ENCODE measurements at places on chromosomes 5 and 9.
A peak's percentile ranks its signal among the peaks of the same experiment; 100 is the strongest.

DNA sequence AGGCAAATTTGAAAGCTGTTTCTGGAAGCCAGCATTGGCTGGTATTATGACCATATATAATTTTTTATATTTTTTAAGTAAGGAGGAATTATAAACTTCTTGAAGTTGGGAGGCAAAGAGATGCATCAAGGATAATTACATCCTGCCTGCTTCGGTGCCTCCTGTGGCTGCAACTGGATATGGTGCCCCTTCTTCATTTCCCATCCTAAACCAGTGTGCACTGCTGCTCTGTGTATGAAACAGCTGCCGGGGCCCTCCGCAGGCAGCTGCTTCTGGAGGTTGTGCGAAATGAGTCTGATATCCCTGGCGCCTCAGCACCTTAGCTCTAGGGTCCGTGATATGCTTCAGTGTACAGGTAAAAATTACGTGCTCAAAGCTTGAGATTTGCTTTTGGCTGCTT, 304.2 kb downstream of the ENC1 start:
- DNase-seq, result no peak

GRCh38 chr5:167217097-167217743, 1074.2 kb upstream of the WWC1 start:
- no peak for DNase-seq

DNA sequence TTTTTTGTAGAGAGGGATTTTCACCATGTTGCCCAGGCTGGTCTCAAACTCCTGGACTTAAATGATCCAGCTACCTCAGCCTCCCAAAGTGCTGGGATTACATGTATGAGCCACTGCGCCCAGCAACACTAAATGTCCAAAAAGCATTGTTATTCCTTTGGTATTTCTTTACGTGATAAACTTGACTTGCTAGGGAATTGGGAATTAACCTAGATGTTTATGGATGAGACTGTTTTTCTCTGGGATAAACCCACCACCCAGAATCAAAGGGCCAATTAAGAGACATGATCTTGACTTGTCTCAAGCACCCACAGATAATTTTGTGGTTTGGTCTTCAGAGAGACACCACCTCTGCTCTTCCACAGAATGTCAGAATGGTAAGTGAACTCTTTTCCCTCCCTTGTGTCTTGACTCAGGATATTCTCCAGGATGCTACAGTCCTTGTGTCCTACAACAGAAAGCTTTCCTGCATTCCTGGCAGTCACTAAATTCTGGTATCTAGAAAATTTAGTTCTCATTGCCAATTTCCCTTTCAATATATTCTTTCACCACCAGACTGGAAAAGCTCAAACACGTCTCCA, 55.7 kb downstream of the ALDH1A1 start:
- DNase-seq, result no peak

- DNase-seq, result no peak
Observed at GRCh38 chr5:153988510-153988909, 50.2 kb downstream of the FAM114A2 start.

DNA sequence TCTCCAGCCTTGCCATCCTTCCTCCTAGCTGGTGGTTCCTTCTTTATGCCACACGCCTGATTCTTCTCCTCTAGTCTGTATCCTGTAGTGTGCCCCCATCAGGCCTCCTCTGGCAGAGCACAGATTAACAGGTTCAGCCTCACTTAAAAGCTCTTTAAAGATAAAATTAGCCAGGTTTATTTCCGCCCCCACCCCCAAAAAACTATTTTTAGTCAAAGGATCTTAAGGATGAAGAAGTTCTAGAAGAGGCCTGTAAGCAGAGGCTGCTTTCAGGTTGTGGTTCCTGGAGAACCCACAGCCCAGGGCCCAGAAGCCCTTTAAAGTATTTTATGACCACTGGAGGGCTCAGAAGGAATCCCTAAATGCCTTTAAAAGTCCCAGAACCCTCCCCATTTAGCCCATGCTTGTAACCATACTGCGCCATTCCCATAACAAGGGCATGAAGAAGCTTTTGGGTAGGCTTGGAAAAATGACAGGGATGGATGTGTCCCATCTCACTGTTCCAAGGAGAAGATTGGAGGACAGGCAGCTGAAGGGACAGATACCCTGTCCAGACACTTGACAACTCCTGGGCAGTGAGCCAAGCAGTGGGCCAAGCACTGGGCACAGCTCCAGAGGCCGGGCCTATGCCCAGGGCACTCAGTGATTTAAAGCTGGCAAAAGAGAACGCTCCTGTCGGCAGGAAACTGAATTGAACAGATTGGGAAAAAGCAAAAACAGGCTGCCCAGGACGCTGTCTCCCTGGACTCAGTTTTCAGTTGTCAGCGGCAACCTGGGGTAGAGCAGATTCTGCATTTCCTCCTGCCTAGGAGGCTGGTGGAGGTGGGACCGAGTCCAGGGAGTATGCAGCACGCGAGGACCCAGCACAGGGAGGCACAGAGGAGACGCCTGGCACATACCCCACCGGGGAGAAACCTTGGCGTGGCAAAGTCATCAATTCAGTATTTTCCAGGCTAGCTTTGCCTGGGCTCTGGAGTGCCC, 106.3 kb upstream of the SSBP2 start:
- peak; percentile 51 for DNase-seq

GRCh38 chr5:130715541-130715940, 449.5 kb downstream of the HINT1 start:
- DNase-seq, result no peak

DNA sequence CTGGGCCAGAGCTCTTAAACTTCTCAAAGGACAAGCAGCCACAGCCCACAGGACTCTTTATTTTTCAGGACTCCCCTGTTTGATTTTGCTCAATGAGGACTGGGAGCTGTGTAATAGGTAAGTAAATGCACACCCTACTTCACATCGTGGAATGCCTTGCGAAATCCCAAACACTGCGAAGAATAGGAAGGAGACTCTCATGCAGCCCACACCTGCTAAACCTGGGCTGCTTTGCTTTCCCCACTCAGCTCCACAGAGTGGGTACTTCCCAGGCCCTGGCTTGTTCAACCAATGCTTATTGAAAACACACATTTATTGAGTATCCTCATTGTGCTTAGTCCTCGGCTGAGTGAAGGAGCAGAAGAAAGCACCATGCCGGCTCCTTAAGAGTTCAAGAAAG, 103.3 kb upstream of the FSTL4 start:
- no peak for DNase-seq

GRCh38 chr5:674630-675011, 18.5 kb downstream of the TPPP start:
- no peak for DNase-seq

DNA sequence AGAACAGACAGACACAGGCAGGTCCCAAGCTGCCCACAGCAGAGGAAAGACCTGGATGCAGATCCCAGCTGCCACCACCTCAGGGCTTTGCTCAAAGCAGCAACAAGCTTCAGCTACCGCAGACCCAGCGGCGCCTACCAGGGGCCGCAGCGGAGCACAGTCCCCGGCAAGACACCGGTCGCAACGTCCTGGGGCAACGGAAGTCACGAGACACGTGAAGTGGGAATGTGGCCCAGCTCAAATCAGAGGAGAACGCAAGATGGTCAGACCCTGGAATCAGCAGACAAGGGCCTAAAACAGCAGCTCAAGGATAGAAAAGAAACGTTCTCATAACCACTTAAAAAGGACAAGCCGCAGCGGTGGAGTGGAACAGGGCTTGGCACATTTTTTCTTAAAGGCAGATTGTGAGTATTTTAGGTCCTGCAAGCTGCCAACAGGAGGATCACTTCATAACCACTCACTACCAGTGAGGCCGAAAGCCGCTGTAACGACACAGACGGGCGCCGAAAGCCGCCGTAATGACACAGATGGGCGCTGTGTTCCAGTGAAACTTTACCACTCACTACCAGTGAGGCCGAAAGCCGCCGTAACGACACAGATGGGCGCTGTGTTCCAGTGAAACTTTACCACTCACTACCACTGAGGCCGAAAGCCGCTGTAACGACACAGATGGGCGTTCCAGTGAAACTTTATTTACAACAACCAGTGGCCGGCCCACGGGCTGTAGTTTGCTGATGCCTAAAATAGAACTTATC, 21.7 kb downstream of the SLC9A3 start:
- no peak for DNase-seq

DNA sequence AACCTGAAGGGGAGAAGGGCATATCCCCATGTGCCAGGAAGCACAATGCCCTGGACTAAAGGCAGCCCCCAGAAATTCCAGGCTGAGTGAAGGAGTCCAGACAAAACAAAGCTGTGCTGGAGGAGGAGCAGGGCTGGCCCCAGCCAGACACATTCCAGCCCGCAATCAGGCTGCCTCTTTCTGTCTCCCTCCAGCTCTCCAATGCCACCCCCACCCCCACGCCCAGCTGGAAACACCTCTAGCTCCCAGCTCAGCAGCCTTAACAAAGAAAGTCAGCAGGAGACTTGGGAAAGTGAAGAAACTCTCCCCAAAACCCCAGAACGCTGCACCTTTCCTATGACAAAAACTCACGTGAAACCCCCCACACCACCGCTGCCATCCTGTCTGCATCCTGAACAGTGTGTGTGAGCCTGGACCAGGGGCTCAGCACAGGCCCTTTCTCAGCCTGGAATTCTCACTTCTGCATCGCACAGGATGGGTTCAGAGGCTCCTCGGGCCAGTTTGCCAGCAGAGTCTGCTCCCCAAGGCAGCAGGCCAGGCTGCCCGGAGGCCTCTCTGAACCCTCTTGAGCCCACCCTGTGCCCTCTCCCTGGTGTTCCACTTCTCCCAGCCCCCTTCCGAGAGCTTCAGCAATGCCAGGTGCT, 96.2 kb upstream of the ICE1 start:
- DNase-seq, result no peak

DNA sequence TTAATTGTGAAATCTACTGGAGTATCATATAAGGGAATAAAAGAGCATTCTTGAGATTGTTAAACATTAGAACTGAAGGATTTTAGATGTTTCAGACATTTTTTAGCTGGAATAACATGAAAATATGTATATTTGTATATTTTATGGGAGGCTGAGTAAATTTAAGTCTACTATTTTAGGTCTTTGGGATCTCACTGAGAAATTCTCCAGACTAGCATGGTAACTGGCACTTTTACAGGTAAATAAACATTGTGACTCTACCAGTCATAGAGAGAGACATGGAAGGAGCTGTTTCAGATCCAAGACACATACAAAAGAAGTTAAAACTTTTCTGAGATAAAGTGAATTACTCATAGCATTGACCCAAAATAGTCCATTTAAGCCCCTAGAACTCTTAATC, 59.4 kb downstream of the NDUFAF2 start:
- no peak for DNase-seq

DNA sequence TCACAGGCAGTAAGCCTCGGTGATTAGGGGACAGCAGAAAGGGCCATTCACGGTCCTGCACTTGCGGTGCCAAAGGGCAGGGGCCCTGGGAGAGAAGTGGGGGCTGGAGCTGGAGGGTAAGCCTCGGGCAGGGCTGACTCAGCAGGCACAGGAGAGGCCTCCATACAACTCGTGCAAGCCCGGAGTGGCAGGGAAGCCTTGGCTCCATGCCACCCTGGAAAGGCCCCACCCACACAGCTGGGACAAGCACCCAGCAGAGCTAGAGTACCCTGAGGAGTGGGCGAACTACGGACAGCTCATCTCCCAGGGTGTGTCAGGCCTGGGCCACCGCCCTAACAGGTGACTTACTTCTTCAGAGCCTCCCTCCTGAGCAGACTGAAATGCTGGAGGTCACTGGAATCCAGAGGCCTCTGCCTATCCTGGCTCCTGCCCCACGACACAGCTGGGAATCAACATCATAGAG, 5.6 kb upstream of the CAMK2A start:
- DNase-seq, result no peak

- DNase-seq, result no peak
Observed at GRCh38 chr5:64691291-64691690, 988 bp downstream of the SHISAL2B start.

DNA sequence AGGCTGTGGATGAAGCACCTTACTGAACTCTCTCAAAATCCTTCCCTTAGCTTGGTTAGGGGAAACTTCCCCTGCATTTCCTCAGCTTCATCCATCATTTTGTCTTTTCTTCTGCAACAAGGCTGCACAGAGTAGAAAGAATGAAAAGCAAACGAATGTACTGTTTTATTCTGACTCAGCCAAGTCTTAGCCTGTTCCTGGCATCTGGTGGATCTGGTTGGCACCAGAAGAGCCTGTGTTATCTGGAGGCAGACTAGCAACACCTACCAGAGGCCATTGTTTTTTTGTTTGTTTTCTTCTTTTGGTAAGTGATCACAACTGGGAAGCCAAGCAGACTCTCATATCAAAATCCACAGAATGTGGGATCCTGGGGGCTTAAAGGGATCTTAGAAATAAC, 200.7 kb downstream of the FANCC start:
- no peak for DNase-seq

DNA sequence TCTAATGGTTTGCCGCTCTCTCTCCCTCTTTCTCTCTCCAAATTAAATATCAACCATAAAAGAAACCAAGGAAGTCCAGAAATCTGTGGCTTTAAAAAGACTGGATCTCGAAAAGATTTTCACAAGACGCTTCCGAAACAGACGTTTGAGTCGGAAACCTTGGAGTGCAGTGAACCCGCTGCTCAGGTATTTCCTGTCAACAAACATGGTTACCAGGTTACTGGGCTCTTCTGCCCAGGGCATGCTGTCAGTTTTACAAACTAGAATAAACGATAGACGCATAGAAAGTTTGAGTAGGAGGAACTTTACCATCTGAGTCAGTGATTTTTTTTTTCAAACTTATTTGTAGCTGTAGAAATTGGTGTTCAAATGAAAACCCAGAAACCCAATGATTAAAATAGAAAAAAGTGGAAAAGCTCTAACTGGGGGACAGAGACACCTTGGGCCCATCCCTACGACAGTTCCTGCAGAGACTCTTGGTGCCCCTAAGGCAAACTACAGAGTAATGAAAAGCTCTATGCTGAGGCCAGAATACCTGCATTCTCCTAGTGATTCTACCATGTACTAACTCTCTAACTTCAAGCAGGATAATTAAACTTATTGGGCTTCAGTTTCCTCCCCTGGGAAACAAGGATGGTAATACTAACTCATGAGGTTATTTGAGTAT, 90.0 kb downstream of the DOCK8 start:
- no peak for DNase-seq

- DNase-seq, result no peak
Observed at GRCh38 chr9:10571699-10572098, 41.1 kb downstream of the PTPRD start.

- no peak for DNase-seq
Observed at GRCh38 chr9:84226126-84226525, 114.4 kb downstream of the SLC28A3 start.

DNA sequence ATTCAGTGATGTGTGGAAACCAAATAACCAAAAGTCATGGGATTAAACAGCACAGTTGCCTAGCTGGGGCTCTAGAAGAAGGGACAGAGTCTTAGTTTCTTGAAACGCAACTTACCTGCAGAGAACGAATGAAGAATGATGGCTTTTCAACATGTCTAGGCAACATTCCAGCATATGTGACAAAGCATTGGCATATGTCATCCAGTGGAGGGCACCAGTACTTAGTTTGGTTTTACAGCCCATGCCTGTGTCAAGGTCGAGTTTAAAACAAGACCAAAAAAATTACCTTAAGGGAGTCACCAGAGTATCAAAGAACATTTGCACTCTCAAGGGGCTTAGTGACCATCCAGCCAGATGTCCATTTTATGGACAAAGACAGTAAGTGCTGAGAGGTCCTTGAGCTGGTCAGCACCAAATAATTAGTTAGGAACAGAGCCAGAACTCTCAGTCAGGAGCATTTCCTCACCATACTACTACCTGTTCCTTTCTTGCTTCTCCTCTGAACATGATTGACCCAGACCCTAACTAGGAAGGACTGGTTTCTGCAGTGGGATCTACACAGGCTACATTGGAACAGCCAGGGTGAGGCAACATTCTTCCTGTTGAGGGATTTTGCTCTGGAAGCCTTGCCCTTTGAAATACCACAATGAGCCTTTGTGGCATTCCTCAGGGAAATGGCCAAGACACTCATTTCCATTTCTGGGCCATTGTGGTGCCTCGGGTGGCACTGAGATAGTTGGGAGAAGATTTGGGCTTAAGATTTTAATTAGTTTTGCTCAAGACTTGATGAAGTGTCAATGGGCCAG, 75.4 kb upstream of the ANKH start:
- no peak for DNase-seq
